ENCODE measurements at places on chromosomes 3 and 15. TPM values are rescaled to one million over a fixed set of nuclear protein-coding genes. Genes with fewer than 3 reads are reported as not detected.

The FBLN2 gene
- total RNA-seq = 43.5 TPM

The BMF gene
- 24.4 TPM for total RNA-seq

The CYP8B1 gene
- not detected for total RNA-seq

The DNASE1L3 gene
- 9.2 TPM for total RNA-seq

The GOLGA6D gene
- not detected for total RNA-seq

- H3K4me1 ChIP-seq = no peaks in the 10 kb centered on the region
- no peak overlapping the region for H3K27ac ChIP-seq
- H3K36me3 ChIP-seq = no peaks in the 10 kb centered on the region
- no peaks in the 10 kb centered on the region for H3K27me3 ChIP-seq
- no peak for DNase-seq
- no peak overlapping the region for H3K4me3 ChIP-seq
Observed at GRCh38 chr3:70177881-70178645, 134.4 kb downstream of the MDFIC2 start.

- H3K27ac ChIP-seq = no peak overlapping the region
- no peaks in the 10 kb centered on the region for H3K27me3 ChIP-seq
- no peaks in the 10 kb centered on the region for H3K36me3 ChIP-seq
Observed at GRCh38 chr15:63922261-63922904, 88.6 kb upstream of the HERC1 start.

DNA sequence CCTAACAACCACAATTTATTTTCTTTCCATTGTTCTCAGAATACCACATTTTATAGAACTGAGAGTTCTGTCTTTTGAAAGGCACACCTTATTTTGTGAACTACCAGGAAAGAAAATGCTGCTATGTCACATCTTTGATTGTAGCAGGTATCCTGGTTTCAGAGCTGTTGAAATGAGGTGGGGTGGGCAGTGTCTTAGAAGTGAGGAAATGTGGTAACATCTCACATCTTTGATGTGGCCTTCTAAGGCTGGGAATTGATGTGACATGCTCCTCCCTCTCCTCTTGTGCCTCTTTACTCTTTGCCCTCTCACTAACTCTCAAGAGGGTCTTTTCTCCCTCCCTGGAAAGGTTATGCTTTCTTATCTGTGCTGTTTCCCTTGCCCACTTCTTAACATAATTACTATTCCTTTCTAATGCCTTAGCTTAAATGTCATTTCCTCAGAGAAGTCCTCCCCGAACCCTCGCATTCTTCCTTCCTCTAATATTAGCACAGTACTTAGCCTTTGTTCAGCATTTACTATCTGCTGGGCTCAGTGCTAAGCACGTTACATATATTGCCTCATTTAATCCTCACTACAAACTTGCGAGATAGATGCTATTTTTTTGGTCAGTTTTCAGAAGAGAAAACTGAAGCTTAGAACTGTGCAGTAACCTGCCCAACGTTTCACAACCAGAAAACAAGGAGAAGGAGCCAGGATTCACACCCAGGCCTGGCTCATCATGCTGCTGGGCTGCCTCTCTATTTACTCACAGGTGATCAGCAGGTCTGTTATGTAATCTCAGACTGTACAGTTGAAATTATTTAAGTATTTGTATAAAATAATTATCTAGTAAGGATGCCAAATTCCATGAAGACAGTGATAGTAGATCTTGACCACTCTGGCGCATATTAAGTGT lies 24.0 kb upstream of the SPTSSB start:
- no peaks in the 10 kb centered on the region for H3K36me3 ChIP-seq
- H3K4me3 ChIP-seq = no peak overlapping the region

DNA sequence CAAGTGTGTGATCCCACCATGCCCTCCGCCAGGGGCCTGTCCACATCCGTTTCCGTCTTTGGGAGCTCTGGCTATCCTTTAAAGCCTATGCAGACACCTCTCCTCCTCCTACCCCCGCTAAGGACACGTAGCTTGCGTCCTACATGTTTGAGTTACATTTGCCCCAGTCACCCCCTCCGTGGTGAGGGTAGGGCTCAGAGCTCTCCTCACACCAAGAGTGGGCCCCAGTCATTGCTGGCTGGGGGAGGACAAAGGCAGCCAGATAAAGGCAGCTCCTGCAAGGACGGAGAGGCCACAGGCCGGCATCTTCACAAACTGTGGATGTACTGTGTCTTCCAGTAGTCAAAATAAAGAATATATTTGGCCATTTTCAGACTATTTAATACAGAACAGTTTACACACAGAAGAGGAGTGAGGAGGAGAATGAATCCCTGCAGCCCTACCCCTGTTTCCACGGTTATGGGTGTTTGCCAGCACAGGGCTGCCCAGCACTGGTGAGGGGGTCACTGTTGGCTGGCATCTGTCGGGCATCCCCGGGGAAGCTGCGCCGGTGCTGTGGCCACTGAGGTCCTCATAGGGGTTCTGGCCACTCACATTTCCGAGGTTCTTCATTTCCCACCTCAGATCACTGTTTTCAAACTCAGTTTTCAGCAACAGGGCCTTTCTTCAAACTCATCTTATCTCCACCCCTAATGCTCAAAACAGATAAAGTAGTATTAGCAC lies 118.7 kb downstream of the CHRNA7 start:
- DNase-seq = no peak
- no peaks in the 10 kb centered on the region for H3K4me1 ChIP-seq
- no peak overlapping the region for H3K4me3 ChIP-seq
- no peaks in the 10 kb centered on the region for H3K27me3 ChIP-seq
- no peak overlapping the region for H3K27ac ChIP-seq
- H3K36me3 ChIP-seq = no peaks in the 10 kb centered on the region

- no peaks in the 10 kb centered on the region for H3K36me3 ChIP-seq
- no peak overlapping the region for H3K4me3 ChIP-seq
- no peak overlapping the region for H3K27ac ChIP-seq
- H3K4me1 ChIP-seq = no peaks in the 10 kb centered on the region
- no peaks in the 10 kb centered on the region for H3K27me3 ChIP-seq
Observed at GRCh38 chr3:19229086-19229485, 80.8 kb downstream of the KCNH8 start.

GRCh38 chr3:125231895-125232294 lies 19.3 kb upstream of the SLC12A8 start:
- no peak overlapping the region for H3K4me3 ChIP-seq
- no peaks in the 10 kb centered on the region for H3K36me3 ChIP-seq
- no peaks in the 10 kb centered on the region for H3K27me3 ChIP-seq
- H3K27ac ChIP-seq = no peak overlapping the region

DNA sequence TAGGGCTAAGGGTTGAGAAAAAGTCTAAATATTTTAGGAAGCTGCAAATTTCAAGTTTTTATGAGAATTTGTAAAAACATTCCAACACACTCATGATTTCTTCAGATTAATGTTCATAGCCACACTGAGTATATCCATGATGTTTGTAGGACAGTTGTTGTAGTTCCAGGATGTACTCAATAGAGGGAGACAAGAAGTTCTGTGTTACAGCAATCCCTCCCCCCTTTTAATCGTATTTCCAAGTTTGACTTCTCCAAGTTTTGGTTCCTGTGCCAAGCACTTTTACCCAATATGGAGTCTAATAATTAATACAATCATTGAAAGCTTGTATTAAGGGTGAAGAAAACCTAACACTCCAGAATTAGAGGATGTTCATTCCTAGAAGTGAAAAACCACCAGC lies 143.4 kb downstream of the FEZF2 start:
- no peaks in the 10 kb centered on the region for H3K36me3 ChIP-seq
- H3K4me3 ChIP-seq = no peak overlapping the region
- no peaks in the 10 kb centered on the region for H3K4me1 ChIP-seq
- no peak for DNase-seq

DNA sequence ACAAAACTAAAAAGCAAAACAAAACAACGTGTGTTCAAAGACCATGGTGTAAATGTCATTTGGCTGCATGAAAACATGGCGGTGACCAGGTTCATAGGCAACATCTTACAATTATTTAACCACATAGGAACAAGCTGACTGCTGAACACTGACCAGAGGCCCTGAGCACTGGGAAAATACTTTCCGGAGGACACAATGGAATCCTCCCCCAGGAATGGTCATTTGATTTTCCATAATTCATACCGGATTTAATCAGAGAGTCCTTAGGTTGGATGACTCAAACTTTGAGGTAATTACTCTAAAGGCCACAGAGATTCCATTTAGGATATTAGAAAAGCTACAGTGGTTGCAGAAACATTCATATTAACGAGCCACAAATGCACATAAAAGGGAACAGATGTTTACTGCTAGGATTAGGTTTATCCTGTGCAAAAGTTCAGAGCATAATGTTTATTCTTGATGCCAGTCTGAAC lies 254.7 kb downstream of the NR1D2 start:
- no peaks in the 10 kb centered on the region for H3K4me1 ChIP-seq
- no peak for DNase-seq
- H3K36me3 ChIP-seq = no peaks in the 10 kb centered on the region
- no peaks in the 10 kb centered on the region for H3K27me3 ChIP-seq
- peak overlapping the region; percentile 27 for H3K27ac ChIP-seq

DNA sequence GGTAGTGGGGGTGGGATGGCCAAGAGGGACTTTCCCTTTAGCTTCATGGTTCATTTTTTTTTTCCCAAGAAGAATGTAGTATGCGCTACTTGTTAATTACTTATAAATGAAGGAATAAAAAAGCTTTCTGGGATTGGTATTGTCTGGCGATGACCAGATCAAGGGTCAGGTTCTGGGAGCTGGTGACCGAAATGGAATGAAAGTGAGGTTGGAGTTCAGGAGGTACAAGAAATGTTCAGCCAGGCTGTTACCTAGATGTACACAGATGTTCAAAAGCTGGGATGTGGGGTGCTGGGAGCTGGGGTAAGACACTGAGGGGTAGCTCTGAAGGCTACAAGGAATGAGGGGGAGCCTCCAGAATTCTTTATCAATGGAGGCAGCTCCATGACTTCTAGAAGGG lies 17.1 kb upstream of the U2SURP start:
- no peaks in the 10 kb centered on the region for H3K27me3 ChIP-seq
- H3K27ac ChIP-seq = no peak overlapping the region
- no peak for DNase-seq

DNA sequence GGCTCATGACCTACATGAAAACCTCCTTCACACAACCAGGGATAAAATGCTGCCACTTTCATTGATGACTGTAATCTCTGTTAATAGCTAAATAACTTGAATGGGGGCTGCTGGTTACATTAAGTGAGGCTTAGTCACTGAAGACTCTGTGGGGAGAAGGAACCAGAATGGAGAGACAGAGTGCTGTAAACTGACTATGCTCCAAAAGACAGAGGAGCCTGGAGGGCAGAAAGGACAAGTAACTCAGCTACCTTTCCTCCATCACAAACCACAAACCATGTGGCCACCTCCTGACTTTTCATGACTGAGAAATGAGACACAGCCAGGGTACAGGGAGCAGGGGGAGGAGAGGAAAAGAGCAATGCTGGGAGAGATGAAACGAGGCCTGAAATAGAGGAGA lies 97.1 kb upstream of the TRIM42 start:
- H3K27ac ChIP-seq = no peak overlapping the region
- no peak overlapping the region for H3K4me3 ChIP-seq
- no peaks in the 10 kb centered on the region for H3K27me3 ChIP-seq
- no peaks in the 10 kb centered on the region for H3K4me1 ChIP-seq
- no peak for DNase-seq

DNA sequence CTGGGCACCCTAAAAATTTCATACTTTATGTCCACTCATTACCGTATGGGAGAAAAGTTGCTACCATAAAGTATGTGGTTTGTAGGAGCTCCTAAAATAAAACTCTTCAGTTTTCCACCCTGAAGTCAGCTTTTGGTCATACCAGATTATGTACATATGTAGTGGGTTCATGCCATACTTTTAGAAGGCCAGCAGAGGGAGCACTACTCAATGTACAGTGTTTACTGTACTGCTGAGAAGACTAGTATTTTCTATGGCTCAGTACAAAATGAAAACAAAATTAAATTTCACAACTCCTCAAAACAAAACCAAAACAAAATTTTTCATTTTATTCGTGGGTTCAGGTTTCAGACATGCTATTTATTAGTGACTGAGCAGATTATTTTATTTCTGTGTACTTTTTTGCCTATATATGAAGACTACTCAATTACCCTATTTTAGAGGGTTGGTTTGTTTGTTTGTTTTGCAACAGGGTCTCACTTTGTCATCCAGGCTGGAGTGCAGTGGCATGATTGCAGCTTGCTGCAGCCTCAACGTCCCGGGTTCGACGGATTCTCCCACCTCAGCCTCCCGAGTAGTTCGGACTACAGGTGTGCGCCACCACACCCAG lies 24.3 kb downstream of the NXPE3 start:
- no peak overlapping the region for H3K4me3 ChIP-seq
- DNase-seq = no peak
- H3K4me1 ChIP-seq = no peaks in the 10 kb centered on the region
- no peaks in the 10 kb centered on the region for H3K36me3 ChIP-seq
- no peaks in the 10 kb centered on the region for H3K27me3 ChIP-seq

All from breast epithelium (tissue), 4 donors.